ENCODE measurements at places on chromosomes 5 and 9.

DNA sequence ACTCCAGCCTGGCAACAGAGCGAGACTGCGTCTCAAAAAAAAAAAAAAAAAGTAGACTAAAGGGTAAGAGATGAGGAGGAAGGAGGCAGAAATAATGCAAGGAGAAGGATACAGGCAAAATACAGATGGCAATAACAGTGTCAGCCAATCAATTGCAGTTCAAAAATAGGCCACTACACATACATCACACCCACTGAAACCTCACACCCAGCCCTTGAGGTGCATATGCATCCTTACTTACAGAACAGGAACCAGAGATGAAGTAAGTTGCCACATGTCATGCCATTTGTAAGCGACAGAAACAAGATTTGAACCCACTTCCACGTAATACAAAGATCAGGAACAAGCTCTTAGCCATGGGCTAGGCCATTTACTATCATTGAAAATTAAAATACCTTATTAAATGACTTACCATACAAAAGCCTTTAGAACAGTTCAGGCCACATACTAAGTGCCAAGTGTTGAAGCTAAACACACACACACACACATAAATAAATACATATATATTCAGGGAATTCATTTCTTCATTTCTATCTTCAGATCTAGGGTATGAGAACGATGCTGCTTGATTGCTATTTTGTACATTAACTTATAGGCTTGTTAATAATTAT is 98.4 kb downstream of the FNBP1 start:
- DNase-seq: no peak

DNA sequence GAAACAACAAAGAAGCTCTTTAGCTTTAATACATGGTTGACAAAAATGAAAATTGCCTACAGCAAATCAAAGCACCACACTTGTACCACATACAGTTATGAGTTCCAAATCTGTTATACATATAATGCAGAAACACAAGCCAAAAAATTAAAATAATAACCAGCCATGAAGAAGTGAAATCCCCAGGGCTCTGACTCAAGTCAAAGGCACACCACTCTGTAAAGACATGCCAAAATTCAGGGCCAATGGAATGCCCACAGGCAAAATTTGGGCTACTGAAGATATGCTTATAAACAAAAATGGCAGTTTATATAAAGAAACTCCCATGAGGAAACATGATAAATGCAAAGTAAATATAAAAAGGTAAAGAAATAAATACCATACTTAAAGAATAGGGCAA is 29.0 kb downstream of the THBS4 start:
- DNase-seq: no peak

DNA sequence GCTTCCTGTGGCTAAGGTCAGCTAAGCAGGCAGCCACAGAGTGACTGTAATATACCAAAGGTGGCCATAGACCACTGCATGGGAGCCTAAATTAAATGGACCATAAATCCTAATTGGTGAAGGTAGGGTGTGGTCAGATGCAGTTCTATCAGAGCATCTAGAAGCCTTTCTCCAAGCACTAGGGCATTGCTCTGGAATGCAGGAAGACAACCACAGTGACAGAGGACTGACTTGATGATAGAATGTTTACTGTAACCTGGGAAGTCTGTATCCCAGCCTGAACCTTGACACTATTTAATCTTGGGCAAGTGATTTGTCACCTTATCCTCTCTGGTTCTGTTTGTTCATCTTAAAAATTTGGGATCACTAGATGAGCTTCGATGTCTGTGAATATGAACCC is 2.3 kb downstream of the FBXO38 start:
- DNase-seq: no peak

DNA sequence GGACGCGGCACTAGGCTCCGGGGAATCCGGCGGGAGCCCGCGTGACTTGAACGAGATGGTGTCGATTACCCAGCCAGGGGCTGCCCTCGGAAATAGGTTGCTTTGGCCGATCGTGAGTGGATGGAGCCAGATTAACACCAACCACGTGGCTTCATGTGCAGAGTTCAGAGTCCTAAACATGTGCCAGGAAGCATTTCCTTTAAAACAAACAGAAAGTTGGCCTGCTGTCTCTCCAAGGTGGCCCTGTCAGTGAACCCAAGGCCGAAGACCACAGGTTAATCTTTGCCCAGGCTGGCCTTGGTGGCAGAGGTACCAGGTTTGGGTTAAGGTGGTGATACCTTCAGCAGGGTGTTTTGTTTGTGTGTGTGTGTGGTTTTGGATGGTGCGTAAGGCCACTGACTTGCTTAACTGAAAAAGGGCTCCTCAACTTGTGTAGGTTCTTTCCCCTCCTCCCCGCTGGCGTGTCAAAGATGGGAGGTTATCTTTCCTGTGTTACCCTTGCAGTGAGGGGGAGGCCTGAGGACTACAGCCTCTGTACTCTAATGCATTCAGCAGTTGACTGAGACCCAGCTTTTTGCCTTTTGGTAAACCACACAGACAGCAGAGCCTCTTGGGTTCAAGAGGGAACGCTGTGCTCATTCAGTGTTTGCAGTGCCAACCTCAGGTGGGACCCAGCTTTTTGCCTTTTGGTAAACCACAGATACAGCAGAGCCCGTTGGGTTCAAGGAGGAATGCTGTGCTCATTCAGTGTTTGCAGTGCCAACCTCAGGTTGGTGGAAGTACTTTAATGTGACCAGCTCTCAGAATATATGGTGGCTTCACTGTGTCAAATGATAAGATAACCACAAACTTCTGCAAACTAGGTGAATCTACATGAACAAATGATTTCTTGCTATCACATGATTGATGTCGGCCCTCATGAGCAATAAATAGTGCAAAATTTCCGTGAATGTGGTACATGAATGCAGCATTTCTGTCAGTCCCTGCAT is 1.4 kb downstream of the IQGAP2 start:
- no peak for DNase-seq

- no peak for DNase-seq
These were observed 651.9 kb downstream of the CDH9 start for GRCh38 chr5:26386532-26386931.

GRCh38 chr9:84593352-84593751 is 76.2 kb upstream of the NTRK2 start:
- DNase-seq: no peak

DNA sequence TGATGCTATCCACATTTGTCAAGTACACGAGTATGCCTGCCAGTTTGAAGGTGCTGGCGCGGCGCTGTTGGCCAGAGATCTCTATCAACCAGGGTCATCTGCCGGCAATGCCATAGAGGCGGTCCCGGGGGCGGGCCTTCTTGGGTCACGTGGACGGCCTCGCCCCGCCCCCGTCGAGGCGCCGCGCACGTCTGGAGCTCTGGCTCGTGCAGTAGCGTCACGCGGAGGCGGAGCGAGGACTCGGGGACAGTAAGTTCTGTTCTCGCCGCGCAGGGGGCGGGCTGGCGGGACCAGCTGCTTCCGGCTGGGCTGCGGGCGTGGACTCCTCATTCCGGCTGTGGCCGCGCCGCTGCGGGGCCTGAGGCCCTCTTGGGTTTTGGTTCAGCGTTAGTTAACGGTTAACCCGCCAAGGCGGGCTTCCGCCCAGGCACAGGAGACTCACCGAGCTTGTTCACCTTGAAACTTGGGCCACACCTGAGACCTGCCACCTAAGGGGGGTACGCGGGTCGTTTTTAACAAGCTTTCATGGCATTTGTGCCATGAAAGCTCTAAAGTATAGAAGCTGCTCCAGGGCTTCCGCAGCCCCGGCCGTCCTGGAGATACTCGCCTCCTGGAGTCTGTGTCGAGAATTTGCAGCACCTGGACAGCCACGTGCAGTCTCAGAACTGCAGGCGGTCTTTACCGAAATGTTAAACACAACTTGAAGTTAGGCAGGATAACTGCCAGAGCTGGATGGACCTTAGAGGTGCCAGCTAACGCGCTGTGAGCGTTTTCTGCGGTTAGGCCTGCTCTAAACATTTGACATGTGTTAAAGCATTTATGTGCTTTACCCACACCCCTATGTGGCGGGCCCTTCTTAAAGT is at the start of gene RFESD:
Gene RFESD, plus strand, starts transcription at position 209 of the 863 bp plus-strand sequence. CDS start 5,495 bp downstream, outside the sequence.
- DNase-seq: peak; percentile 88

- no peak for DNase-seq
These were observed 44.4 kb upstream of the SNX2 start for GRCh38 chr5:122730456-122730855.
